ENCODE measurements at places on chromosomes 1 and 21. TPM values are rescaled to one million over a fixed set of nuclear protein-coding genes. Genes with fewer than 3 reads are reported as not detected.

The VWA1 gene
- 2.9 TPM for total RNA-seq

The NBPF20 gene
- total RNA-seq, result 4.1 TPM

The REN gene
- total RNA-seq, result not detected

The LHX8 gene
- 2.4 TPM for total RNA-seq

The RNF115 gene
- total RNA-seq, result 26.5 TPM

The INTS3 gene
- total RNA-seq, result 29.8 TPM

The SLC25A44 gene
- total RNA-seq, result 8.6 TPM

The ANKRD45 gene
- total RNA-seq, result 14.7 TPM

The AMPD1 gene
- total RNA-seq, result not detected

The CHI3L2 gene
- total RNA-seq, result 0.41 TPM

The EFNA3 gene
- 9.8 TPM for total RNA-seq

The SCAMP3 gene
- total RNA-seq, result 19.2 TPM

The ROR1 gene
- total RNA-seq, result 2.0 TPM

The KCNH1 gene
- 10.6 TPM for total RNA-seq

The OR1C1 gene
- total RNA-seq, result not detected

Data from frontal cortex (tissue), 4 donors.